B cell (primary cell): ENCODE measurements at places on chromosomes 13 and 19. TPM values are rescaled to one million over a fixed set of nuclear protein-coding genes. Genes with fewer than 3 reads are reported as not detected.

Gene LMTK3
- 1.6 and 1.9 TPM in 2 replicates for total RNA-seq

DNA sequence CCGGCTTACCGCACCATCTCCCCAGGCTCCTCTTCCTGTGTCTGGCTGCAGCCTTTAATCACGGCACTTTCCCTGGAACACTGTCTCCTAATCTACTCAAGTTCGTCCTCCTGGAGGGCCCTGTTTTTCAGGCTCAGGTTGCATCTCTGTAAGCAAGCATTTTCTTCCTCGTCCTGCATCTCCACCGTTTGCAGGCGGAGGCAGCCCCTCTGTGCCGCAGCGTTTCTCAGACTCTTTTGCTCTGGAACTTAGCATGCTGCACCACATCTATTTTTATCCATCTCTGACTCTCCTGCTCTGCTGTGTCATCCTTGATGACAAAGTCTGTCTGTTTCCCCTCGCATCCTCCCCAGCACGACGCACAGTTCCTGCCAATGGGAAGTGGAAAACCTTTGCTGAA lies 117.5 kb downstream of the ATP8A2 start:
- no peak for DNase-seq

- no peak for DNase-seq
Observed at GRCh38 chr13:50141375-50141975, 126.2 kb downstream of the KCNRG start.

GRCh38 chr19:5682107-5682482 lies 1.3 kb downstream of the HSD11B1L start:
- DNase-seq, result peak; percentile 31

DNA sequence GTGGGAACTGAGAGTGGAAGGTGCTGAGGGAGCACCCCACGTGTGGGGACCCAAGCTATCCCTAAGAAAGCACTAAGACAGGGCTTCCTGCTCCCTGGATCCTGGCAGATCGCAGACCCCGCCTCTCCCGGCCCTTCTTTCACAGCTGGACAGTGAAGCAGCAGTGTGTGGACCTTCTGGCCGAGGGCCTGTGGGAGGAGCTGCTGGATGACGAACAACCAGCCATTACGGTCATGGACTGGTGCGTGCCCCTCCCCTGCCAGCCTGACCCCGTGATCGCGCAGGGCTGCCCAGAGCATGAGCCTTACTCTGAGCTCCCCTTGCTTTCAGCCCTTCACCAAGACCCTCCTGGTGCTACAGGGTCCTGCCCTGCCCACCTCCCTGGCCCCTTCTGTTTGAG lies 2.3 kb downstream of the NCCRP1 start:
- DNase-seq, result no peak
